ENCODE measurements at places on chromosomes 13 and 19.

GRCh38 chr13:99014522-99014921 lies 36.7 kb upstream of the DOCK9 start:
- no peak for DNase-seq

GRCh38 chr19:43425567-43426392 lies 11.1 kb downstream of the TEX101 start:
- DNase-seq, result no peak

GRCh38 chr13:45374917-45375316 lies 33.9 kb upstream of the TPT1 start:
- DNase-seq, result no peak

DNA sequence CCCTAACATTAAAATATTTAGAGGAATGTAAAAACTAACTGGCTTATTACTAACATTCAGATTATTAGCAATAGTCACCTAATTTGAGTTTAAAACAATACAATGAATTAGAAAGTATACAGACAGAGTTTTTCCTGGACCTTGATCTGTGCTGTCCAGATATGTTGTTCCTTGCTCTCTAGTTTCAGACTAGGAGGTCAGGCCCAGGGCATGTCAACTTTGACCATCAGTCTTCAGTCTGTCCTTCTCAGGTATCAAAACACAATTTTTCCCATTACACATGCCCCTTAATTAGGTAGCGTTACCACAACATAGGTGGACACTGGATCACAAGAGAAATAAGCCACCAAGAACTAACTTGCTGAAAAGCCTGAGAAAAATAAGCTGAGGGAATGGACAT lies 197.0 kb downstream of the MAB21L1 start:
- no peak for DNase-seq

DNA sequence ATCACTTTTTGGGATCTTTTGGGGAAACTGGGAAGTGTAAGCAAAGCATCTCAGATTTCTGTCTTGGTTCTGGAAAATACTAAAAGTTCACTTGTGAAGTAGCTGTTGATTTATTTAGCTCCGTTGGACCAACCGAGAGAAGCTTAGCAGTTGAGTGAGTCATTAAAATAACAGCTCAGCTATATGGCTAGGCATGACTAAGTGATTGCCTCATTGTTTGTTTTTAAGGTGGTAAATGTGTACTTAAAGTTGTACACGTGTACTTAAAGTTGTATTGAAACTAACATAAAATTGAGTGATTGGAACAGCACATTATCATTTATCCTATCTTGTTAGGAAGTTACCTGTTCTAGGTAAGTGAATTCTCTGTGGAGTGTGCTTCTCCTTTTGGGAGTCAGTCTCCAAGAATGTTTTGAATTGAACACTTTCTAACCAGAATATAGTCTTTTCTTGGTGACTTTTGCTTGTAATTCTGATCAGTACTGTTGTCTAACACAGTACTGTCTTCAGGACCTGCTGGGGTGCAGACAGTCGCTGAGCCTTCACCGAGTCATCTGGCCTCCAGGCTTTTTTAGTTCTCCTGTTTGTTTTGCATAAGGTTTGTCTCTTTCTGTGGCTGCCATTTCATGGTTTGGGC lies 2.9 kb upstream of the DCUN1D2 start:
- DNase-seq, result peak; percentile 56

- no peak for DNase-seq
Observed at GRCh38 chr13:106284358-106284757, 251.1 kb downstream of the EFNB2 start.

- no peak for DNase-seq
Observed at GRCh38 chr13:31168736-31169135, 7.0 kb upstream of the HSPH1 start.

- peak; percentile 67 for DNase-seq
Observed at GRCh38 chr13:27635266-27635665, 13.6 kb downstream of the POLR1D start.

- DNase-seq, result no peak
Observed at GRCh38 chr13:26895808-26896466, 135.4 kb upstream of the GPR12 start.

DNA sequence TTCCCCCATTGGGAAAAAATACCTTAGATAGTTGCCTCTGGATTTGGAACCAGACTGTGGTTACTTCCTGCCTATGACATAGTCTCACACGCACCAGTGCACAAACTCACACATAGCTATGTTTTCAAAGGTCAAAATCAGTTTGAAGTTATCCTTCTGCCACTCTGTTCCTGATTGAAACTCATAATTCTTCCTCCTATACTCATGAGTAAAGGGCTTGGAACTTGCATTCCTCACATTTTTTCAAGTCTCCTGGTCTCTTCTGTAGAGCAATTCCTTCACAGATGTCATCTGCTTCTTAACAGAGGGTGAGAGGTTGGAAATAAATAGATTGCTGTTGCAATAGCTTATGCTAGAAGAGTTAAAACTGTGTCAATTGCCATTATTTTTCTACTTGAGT lies 18.6 kb upstream of the POSTN start:
- no peak for DNase-seq

DNA sequence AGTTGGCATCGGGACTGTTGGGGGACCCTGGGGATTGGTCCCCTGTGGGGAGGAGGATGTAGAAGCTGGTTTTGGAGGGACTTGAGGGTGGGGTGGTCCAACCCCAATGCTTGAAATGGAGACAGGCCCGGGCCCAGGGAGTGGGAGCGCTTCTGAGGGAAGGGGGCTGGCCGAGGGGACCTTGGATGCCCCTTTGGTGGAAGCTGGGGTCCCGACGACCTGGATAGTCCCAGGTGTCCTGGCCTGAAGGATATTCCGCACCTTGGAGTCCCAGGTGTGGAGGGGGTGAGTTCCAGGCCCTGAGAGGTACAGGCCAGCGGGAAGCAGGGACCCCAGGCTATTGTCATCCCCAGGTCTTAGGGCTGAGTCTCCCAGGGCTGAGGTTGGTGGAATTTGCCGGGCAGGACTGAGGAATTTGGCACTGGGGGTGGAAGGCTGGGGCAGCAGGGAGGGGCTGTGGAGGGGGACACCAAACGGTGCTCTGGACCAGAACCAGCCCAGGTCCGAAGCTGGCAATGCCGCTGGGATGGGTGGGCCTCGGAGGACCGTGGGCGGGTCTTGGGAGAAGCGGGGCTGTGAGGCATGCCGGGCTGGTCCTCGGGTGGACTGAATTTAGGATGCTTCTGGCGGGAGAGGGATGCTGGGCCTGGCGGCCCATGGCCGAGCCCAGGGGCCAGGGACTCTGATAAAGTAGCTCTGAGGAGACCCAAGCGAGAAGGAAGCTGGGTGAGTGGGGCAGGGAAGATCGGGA lies 1.8 kb downstream of the HDGFL2 start:
- DNase-seq, result no peak

- no peak for DNase-seq
Observed at GRCh38 chr13:114282041-114282670, 755 bp downstream of the UPF3A start.

GRCh38 chr19:7542556-7543348 lies 7.2 kb downstream of the PNPLA6 start:
- DNase-seq, result no peak

GRCh38 chr19:27860309-27860934 lies 1352.5 kb downstream of the UQCRFS1 start:
- no peak for DNase-seq

DNA sequence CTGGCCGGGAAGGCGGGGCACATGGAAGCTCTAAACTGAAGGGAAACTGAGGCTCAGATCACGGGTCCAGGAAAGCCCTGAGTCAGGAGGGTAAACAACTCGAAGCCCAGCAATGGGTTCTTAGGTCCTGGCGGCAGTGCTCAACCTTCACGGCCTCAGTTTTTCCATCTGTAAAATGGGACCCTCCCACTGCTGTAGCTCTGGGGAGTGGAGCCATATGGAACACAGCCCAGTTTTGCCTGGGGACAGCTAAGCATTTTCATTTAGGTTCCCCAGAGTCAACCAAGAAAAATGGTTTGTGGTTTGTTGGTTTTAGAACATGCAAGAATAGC lies 30.4 kb downstream of the CEBPG start:
- no peak for DNase-seq

DNA sequence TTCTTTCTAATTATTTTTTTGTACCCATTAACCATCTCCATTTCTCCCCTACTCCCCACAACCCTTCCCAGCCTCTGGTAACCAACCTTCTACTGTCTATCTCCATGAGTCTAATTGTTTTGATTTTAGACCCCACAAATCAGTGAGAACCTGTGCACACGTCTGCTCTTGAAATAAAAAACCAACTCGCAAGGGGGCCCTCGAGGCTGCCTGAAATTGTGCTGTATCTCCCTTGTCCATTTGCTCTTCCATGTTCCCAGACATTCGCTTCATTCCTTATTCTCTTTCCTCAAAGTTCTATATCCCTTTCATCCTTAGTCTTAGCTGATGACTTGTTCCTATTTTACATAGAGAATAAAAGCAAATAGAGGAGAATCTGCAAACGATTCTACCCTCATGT lies 95.0 kb downstream of the GPC5 start:
- no peak for DNase-seq

- no peak for DNase-seq
Observed at GRCh38 chr13:99370481-99371275, 63.5 kb upstream of the GPR183 start.

- DNase-seq, result no peak
Observed at GRCh38 chr19:45103156-45103507, 10.2 kb downstream of the PPP1R37 start.

GRCh38 chr13:95243207-95243606 lies 58.0 kb downstream of the ABCC4 start:
- no peak for DNase-seq

DNA sequence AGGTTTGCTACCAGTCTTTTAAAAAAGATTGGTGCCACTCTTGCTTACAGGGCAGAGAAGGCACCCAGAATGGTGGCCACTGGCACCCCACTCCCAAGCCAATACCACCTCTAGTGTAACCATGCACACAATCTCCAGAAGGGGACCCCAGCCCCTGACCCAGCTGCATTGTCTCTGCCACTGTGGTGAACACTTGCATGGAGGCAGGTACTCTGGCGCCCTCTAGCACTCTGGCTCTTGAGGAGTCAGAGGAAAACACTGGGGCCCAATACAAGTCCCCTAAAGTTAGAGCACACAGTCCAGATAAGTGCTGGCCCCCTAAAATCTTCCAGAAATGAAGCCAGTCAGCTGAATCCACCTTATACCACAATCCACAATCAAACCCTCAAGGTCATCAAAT lies 6.0 kb downstream of the ERVV-1 start:
- no peak for DNase-seq

DNA sequence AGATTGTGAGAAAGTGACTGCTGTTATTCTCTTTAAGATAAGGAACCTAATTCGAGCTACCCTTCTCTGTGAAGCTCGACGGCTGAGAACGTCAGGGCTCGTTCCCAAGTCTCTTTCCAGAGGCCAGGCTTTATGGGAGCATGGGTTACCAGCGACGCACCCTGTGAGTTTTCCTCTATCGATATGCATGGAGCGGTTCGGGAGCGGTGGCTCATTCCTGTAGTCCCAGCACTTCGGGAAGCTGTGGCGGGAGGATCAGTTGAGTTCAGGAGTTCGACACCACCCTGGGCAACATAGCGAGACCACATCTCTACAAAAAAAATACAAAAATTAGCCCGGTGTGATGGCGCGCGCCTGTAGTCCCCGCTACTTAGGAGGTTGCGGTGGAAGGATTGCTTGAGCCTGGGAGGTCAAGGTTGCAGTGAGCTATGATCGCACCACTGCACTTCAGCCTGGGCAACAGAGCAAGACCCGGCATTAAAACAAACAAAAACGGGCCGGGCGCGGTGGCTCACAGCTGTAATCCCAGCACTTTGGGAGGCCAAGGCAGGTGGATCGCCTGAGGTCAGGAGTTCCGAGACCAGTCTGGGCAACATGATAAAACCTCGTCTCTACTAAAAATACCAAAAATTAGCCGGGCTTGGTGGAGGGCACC lies 681 bp upstream of the ZNF606 start:
- DNase-seq, result no peak

DNA sequence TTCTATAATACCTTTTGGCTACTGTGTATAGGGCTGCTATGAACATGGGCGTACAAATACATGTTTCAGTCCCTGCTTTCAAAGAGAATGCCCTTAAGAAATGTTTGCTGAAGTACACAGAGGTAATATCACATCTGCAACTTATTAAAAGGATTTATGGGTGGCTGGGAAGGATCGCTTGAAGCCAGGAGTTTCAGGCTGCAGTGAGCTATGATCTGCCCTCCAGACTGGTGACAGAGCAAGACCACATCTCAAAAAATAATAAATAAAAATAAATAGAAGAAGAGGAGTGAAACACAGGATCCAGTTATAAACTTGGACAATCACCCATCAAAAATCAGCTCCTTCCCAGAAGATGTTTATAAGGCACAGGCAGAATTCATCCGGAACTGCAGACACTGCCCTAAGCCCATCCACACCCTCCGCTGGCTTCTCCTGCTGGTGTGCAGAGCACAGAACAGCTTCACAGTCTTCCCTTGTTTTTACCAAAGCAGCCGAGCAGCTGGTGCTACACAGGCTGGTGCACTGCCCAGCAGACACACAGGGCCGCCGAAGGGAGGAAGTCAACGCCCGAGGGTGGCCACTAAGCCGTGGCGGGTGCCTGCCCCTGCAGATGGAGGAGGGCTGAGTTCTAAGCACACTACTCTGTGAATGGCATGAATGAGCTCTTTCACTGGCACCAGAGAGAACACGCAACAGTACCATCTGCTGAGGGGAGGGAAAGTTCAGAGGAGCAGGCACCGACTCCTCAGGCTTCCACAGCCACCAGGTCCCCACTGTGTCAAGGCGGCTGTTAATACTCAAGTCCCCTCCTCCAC lies 44.0 kb downstream of the BRD4 start:
- no peak for DNase-seq

- peak; percentile 29 for DNase-seq
Observed at GRCh38 chr13:112510002-112510780, 77.8 kb downstream of the TUBGCP3 start.

GRCh38 chr13:48258002-48258401 lies 25.0 kb downstream of the ITM2B start:
- no peak for DNase-seq

DNA sequence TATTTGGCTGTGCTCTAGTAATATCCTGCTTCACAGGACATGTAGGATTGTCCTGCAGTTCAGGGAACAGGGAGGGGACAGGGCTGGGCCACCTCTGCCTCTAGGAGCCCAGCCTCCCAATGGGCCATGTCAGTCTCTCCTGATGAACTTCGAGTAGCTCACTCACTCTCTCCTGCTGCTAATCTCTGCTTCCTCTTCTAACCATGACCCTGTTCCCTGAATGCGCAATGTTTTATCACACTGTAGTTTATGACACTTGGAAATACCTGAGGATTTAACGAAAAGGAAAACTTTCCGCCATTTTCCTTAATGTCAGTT lies 9.2 kb downstream of the PARP4 start:
- DNase-seq, result no peak

- DNase-seq, result no peak
Observed at GRCh38 chr13:101868585-101869469, 416.4 kb downstream of the ITGBL1 start.

DNA sequence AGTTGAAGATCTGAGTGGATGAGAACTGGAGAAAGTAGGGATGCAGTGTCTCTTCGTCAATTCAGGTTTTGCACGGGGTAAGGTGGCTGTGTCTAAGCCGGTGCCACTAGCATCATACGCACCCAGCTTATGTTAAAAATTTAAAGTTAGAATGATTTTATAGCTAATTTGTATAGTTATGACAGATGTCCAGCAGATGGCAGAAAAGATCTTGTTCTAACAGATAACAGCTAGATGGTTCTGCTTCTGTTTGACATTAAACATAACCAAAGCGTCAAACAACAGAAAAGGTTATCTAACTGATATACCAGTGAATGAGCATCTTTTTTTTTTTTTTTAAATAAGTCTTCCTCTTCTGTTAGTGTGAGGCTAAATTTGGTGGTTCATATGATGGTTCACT lies 18.8 kb upstream of the EDDM13 start:
- no peak for DNase-seq

GRCh38 chr19:47156861-47157430 lies 26.3 kb downstream of the SAE1 start:
- peak; percentile 48 for DNase-seq

Measured in SIG-M5 (cell line).